ENCODE measurements at places on chromosomes 7 and 10. TPM values are rescaled to one million over a fixed set of nuclear protein-coding genes. Genes with fewer than 3 reads are reported as not detected.

GRCh38 chr7:130394421-130395195, 14.3 kb downstream of the CPA1 start:
- DNase-seq, result no peak

- DNase-seq, result no peak
These were observed 365.3 kb upstream of the SHH start for GRCh38 chr7:156177422-156178055.

The HOXA3 gene
- total RNA-seq, result 6.4 TPM

The ELFN1 gene
- 1.3 TPM for total RNA-seq

DNA sequence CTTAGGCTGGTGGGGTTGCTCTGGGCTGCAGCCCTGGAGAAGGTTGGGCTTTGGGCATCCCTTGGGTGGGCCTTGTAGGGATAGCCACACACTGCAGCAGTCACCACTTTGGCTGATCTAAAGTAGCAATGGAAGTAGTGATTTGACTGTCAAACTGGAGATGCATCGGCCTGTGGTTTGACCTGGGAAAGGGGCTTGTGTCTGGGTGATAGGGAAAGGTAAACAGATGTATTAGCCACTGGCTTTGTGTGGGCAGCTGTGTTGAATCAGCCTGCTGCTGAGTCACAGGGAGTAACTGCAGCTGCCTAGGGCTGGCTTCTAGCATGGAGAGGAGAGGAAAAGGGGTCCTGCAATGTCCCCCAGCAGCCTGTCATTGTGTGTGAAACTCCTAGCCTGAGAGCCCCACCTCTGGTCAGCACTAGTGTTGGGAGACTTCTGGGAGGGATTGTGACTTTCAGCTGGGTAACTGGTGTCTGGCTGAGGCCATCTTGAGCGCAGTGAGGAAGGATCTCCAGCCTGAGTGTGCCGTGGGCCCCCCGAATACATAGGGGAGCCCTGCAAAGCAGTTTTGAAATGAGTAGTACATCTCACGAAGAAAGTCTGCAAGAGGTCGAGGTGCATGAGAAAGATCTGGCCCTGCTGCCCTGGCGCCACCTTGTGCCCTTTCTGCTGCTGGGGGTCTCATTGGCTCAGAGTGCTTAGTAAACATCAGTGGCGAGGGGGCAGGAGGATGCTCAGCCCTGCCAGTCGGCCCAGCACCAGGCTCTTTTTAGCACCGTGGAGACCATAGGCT, 117.3 kb downstream of the FANK1 start:
- DNase-seq, result no peak

DNA sequence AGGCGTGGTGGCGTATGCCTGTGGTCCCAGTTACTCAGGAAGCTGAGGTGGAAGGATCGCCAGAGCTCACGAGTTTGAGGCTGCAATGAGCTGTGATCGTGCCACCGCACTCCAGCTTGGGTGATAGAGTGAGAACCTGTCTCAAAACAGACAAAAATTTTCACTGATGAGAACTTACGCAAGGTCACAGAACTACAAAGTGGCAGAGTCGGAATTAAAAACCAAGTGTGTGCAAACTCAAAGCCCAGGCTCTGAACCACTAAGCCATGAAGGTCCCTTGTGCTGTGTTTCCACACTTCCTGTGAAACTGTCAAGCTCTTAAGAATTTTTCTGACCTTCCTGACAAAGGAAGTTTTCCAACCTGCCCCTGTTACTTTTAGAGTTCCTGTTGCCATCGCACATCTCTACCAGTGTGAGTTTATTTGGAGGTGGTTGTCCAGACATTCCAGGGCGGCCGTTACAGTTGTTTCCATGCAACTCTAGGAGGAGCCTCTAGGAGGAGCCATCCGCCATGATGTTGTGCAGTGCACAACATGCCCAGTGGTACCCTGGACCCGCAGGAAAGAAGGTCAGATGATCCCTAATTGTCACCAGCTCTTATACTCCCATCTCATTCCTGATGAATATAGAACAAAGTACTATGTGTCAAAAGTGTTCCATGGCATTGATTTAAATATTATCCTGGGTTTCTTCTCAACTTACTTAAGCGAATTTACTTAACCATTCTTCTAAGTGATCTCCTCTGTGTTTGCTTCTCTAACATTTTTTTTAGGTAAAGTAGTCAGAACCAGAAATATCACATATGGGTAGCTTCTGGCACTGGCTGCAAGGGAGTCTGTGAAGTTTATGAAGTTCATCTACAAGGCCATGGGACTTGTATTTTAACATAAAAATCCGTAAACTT, 49.0 kb upstream of the LYZL1 start:
- DNase-seq, result no peak

The SPAM1 gene
- not detected for total RNA-seq

Measured in breast epithelium (tissue), 4 donors.